Amniotic stem cell (primary cell): ENCODE measurements at places on chromosomes 11 and 22.

GRCh38 chr11:121655537-121656327 lies 203.0 kb upstream of the SORL1-AS1 start:
- peak; percentile 90 for DNase-seq

DNA sequence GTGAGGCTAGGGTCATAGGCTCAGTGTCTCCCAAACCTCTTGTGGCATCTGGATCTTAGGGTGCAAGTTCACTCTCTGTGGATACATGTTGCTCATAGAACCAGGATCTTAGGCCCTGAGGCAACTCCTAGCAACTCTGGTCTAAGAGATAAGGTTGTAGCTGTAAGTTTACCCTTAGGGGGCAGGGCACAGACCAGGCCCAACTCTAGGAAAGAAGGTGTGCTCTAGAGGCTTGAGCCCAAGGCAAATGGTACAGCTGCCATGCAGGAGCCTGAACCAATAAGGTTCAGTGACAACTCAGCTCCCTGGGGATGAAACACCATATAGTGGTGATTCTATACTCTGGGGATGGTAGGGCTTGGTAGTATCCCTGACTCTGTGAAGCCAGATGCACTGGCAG lies 17.8 kb downstream of the CALCB start:
- no peak for DNase-seq

- no peak for DNase-seq
These were observed 25.0 kb downstream of the MS4A10 start for GRCh38 chr11:60810151-60810550.

- no peak for DNase-seq
These were observed 62.6 kb upstream of the RASD2 start for GRCh38 chr22:35477911-35478582.

DNA sequence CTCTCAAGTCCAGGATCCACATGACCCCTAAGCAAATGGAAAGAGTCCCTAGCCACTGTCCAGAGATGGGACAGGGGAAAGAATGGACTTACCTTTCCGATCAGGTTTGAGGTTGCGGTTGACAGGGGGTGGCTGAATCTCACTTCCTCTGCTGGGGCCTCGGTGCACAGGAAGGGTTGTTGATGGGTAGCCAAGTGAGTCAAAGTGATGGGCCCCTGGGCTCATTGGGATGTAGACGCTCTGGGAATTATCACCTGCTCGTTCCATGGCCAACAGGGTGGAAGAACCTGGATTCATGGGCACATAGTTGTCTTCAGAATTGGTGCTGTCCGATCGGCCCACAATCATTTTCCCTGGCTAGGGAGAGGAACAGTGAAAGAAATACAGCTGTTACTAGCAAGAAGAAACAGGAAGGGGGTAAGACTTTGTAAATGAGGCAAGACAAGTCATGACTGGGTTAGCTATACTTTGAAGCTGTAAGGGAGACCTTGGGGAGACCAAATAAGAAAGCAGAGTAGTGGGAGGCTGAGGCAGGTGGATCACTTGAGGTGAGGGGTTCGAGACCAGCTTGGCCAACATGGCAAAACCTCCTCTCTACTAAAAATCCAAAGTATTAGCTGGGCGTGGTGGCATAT lies 34.7 kb downstream of the USP35 start:
- DNase-seq = no peak

DNA sequence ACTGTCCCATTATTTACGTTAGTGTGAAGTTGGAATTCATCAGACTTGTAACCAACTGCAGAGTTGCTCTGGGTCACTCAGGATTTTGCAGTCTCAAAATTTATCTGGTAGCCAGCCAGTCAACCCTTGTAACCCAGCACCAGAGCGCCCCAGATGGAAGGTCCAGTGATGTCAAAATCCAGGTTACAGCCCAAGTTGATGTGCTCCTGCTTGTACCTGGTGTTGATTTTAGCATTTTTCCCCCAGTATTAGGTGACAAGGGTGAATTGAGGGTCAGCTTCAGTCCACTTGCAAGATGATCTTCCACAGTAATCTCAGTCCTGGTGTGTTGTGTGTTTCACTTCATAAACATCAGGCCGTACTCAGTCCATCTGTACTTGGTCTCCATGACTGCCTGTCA lies 7.5 kb downstream of the TIMM10B start:
- DNase-seq = no peak

GRCh38 chr11:72528121-72528520 lies 93.8 kb upstream of the CLPB start:
- DNase-seq = no peak

DNA sequence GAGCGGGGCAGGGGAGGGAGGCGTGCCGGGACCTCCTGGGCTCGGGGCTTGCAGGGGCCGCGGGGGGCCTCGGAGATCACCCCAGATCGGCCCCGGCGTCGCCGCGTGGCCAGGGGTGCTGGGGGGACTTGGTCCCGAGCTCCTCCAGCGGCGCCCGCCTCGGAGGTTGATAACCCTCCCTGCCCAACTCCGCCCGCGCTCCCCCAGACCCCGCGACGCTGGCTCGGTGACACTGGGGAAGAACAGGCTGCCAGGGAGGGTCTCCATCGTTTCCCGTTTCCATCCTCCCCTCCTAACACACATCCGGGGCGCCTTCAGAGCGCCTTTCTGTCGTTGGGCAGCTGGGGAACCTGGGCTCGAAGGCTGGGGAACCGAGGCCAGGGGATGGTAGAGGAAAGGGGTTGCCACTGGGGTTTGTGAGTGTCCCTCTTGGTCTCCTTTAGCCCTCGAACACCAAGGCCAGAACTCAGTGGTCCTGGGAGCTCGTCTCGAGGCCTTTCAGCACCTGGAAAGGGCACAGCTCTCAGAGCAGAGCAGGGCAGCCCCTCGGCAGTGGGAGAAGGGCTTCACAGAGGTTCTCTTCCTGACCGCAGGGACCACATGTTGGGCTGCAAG lies 431 bp downstream of the SLC37A2 start:
- no peak for DNase-seq

DNA sequence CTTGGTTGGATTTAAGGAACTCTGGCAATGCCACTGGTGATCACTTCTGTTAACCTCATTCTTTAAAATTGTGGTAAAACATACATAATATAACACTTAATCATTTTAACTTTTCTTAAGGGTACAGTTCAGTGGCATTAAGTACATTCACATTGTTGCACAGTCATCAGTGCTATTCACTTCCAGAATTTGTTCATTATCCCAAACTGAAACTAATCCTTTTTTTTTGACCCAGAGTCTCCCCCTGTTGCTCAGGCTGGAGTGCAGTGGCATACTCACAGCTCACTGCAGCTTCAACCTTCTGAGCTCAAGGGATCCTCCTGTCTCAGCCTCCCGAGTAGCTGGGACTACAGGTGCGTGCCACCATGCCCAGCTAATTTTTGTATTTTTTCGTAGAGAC lies 10.6 kb downstream of the ELF5 start:
- no peak for DNase-seq

DNA sequence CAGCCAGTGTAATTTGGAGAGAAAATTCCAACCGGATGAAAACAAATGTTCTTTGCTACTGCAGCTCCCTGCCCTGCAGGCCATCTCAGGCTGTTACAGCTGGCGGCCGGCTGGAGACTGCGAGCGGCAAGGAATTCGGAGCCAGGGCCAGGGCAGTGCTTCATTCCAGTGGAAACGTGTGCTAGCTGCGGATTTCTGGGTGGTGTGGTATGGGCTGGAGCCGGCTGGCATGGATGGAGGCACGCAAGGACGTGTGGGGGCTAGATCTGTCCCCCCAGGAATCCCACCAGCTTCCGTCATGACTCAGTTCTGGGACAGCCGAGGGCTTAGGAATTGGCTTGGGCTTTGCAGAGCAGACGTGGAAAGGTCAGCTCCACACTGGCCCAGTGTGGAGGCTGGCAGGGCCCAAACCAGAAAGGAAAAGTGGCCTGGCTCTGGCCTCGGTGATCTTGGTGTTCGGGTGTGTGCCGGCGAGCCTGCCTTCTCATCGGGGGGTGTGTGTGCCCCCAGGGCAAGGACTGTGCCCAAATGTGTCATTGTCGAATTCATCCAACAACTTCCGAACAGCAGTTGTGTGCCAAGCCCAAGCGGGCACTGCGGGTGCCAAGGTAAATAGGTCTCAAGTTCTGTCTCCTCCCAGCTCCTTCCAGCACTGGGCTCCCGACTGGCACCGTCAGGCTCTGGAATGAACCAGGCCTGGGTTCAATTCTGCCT lies 48.1 kb upstream of the SHISAL1 start:
- peak; percentile 88 for DNase-seq

DNA sequence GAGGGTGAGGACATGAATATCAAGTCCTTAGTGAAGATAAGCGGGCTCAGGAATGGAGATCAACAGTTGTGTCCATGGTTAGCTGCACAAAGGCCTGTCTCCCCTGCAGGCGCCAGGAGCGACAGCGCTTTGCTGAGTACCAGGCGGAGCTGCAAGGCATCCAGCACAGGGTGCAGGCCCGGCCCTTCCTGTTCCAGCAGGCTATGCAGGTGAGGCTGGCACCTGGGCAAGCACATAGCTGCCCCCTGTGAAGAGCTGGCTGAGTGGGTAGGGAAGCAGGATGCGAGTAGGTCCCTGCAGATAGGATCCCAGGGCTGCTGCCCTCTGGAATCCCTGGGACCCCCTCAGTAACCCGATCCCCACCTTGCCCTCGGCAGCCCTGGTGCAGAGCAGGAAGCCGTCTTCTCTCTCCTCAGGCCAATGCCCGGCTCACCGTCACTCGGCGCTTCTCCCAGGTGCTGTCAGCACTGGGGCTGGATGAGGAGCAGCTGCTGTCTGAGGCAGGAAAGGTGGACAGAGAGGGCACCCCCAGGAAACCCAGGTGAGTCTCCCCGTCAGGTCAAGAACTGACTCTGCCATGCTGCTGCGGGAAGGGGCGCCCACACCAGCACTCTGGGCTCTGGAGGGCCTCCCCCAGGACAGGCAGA lies 2.6 kb upstream of the SART1 start:
- no peak for DNase-seq
